ENCODE measurements at places on chromosomes 16 and 17. TPM values are rescaled to one million over a fixed set of nuclear protein-coding genes. Genes with fewer than 3 reads are reported as not detected.

USP31 gene
- 20.2 TPM for total RNA-seq

HOXB5 gene
- 2.2 TPM for total RNA-seq

KRTAP2-3 gene
- not detected for total RNA-seq

- no peak overlapping the region for H3K27ac ChIP-seq
- no peaks in the 10 kb centered on the region for H3K4me1 ChIP-seq
- no peak overlapping the region for H3K4me3 ChIP-seq
These were observed 67.6 kb upstream of the ANKFN1 start for GRCh38 chr17:56085576-56086267.

- no peaks in the 10 kb centered on the region for H3K27me3 ChIP-seq
- no peak for DNase-seq
- H3K27ac ChIP-seq = no peak overlapping the region
- no peaks in the 10 kb centered on the region for H3K4me1 ChIP-seq
These were observed 587 bp downstream of the SNX20 start for GRCh38 chr16:50680556-50680893.

DNA sequence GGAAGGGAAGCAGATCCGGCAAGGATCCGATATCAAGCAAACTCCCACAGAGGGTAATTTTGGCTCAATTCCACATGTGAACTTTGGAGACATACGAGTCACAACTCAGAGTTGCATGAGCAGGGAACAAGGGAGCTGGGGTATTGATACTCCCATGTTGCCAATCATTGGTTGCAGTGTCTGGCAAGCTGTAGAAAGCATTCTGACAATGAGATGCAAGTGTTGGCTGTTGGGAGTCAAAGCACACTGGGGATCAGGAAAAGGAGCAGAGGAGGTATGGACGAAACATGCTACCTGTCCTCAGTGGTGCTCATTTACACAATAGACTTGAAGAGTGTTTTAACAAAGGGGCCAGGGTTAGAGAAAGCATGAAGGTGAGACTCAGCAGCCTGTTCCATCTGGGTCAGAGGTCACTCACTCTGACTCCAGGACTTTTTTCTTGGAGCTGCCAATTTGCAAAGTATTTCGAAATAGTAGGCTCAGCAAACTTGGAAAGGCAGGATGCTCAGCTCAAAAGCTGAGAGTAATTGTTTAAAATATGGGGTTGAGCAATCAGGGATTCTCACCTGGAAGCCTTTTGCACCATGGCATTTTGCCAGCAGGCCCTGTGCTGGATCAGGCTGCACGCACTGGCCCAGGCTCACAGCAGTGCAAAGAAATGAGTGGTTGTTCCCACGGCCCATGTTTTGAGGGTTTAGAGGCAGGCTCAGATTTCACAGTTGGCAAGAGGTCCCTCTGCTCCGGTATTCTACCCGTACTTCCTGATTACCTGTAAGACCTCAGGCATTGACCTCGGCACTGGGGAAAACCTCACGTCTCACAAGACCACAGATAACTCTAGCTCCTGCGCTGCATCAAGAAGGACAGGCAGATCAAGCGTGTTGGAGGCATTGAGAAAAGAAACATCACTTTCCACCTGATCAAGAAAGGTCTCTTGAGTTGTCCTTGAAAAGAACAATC, 17.6 kb upstream of the NKD1 start:
- H3K4me1 ChIP-seq = no peaks in the 10 kb centered on the region
- no peak for DNase-seq
- H3K4me3 ChIP-seq = no peak overlapping the region
- no peaks in the 10 kb centered on the region for H3K27me3 ChIP-seq

GRCh38 chr16:1308036-1308976, 1.1 kb upstream of the UBE2I start:
- peak overlapping the region; percentile 74 for H3K4me3 ChIP-seq
- H3K36me3 ChIP-seq = no peaks in the 10 kb centered on the region
- H3K27ac ChIP-seq = peak overlapping the region; percentile 95
- no peaks in the 10 kb centered on the region for H3K27me3 ChIP-seq

- peaks cover 72% of the 10 kb centered on the region for H3K4me1 ChIP-seq
- H3K27me3 ChIP-seq = no peaks in the 10 kb centered on the region
- DNase-seq = peak; percentile 86
- no peak overlapping the region for H3K4me3 ChIP-seq
- no peaks in the 10 kb centered on the region for H3K36me3 ChIP-seq
These were observed 615 bp upstream of the SREBF1 start for GRCh38 chr17:17837380-17837821.

DNA sequence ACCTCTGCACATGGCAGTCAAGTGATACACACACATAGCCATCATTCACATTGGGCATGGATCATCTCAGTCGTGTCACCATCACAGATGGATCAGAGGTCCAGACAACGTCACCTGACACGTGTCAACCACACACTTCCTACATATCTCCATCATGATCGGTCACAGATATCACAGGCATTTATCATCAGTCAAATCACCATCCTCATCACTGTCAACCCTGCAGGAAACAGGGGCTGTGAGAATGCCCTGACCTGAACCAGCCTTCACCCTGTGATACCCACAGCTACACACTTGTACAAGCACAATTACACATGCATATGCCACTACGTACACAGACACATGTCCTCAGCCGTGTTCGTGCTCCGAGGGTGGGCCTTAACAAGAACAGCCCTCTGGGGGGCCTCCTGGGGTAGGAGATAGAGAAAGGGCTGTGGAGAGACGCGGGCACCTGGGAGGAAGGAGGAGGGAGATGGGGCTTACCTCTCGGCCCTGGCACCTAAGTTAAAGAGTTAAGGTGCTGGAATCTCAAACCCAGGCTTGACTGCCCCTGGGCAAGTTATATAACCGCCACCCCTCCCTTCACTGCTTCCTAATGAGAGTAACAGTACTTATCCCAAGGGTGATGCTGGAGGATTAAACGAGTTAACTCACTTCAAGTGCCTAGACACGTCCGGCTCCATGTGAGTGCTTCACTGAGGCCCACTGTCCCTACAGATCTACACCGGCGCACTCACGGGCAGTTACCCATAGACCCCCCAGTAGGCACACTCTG, 1.1 kb downstream of the SLC12A4 start:
- peaks cover 10% of the 10 kb centered on the region for H3K36me3 ChIP-seq
- H3K4me1 ChIP-seq = peaks cover 43% of the 10 kb centered on the region
- peak overlapping the region; percentile 71 for H3K4me3 ChIP-seq
- no peaks in the 10 kb centered on the region for H3K27me3 ChIP-seq
